ENCODE measurements at places on chromosomes 2 and 18.
A peak's percentile ranks its signal among the peaks of the same experiment; 100 is the strongest.

DNA sequence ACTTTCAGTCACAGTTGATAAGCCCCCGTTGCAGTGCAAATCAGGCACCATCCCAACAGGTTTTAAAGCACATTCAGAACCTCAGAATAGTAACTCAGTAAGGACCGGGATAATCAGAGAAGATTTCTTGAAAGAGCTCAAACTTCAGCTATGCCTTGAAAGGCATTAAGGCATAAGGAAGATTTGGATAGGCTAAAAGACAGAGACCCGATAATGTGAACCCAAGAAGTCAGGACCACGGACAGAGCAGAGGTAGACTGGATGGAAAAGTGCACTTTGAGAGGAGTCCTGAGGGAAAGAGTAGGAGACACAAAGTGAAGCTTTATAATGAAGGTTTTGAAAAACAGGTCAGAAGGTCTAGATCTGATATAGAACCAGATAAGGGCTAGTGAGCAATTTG lies 36.9 kb upstream of the KLF7 start:
- peak; percentile 59 for DNase-seq

DNA sequence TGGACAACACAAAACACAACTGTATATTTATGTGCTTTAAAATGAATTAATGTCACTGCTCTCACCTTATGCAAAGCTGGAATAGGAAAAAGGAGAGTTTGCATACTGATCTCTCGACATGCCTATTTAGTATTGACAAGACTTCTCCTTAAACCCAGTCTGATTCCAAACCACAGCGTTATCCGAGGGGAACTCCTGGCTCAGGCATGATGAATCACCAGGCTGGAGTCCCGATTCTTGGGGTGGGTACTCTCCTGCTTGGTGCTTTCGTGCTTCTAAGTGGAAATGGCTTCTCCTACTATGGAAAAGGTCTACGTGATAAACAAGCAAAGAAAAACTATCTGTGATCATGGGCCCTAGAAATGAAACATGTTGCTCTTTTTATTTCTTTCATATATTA lies 88.9 kb upstream of the SLC35G4 start:
- DNase-seq, result no peak

DNA sequence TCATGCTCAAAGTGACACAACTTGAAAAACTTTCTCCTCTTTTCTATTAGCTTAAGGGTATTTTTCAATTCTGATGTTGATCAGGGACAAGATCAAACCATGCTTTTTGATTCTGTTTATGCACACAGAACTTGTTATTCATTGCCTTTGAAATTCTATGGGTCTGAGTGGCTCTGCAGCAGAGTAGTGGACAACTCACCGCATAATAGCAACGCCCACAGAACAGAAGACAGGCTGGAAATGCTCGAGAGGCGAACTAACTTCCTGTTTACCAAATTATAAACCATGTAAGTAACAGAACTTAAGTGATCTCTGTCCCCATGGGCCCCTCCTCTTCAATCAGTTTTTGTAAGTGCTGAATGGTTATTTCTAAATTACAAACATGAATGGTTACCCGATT lies 131.2 kb downstream of the CBLN2 start:
- peak; percentile 4 for DNase-seq

DNA sequence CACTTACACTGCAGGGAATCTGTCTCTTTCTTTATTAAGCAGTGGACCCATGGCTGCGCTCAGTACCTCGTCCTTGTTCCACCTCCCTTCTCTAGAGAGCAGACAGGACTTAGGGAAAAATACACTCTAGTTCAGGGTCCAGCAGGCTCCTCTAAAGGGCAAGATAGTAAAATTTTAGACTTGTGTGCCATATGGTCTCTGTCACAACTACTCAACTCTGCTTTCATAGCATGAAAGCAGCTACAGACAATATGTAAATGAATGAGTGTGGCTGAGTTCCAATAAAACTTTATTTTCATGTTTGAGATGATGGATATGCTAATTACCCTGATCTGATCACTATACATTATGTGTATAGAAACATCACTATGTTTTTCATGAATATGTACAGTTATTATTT lies 163.1 kb downstream of the BABAM2 start:
- DNase-seq, result no peak

- no peak for DNase-seq
Observed at GRCh38 chr2:196565106-196565765, 74.3 kb upstream of the CCDC150 start.

DNA sequence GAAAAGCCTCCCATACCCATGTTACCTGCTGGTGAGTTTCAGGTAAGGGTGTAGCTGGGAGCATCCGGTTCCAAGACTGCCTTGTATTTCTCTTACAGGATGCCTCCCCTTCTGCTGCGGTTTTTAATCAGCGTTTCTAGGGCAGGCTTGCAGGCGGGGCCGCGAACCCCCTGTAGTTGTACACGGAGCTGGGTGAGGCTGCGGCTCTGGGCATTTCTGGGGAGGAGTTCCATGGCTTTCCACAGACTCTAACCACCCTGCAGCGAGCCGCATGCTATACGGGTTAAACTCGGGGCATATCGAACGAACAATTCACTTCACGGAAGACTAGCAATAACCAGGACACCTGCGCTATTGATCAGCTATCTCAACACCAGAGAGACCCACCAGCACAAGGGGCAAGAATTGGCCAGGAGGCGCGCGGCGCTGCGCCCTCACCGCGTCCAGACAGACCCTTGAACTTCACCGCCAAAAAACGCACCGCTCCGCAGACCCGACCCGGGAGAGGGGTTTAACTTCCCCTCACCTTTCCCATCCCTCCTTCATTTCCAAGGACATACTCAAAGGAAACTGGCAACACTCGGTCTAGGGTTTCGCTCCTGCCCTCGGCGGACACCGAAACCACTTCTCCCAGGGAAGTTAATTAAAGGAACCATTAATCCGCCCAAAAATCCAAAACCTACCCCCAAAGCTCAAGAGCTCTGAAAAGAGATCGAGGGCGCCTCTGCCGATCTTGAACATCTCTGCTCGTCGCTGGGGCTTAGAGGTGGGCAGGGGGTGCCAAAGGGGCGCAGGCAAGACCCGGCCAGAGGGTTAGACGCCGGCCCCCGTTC lies 909 bp downstream of the TGFA start:
- no peak for DNase-seq

DNA sequence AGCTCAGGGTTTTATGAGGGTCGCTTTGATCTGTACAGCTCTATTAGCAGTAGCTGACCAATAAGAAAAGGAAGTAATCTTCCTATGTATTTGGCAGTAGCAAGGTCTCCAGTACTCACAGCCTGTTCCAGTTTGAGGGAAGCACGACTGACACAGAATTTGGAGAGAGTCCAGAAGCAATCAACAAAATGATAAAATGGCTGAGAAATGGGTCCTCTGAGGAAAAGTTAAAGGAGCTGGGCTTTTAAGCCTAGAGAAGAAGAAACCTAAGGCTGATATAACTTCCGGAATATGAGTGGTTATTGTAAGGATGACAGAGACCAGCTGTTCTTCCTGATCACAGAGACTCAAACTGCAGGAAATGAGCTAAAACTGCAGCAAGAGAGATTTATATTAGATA lies 382.8 kb downstream of the GPD2 start:
- DNase-seq, result peak; percentile 64

DNA sequence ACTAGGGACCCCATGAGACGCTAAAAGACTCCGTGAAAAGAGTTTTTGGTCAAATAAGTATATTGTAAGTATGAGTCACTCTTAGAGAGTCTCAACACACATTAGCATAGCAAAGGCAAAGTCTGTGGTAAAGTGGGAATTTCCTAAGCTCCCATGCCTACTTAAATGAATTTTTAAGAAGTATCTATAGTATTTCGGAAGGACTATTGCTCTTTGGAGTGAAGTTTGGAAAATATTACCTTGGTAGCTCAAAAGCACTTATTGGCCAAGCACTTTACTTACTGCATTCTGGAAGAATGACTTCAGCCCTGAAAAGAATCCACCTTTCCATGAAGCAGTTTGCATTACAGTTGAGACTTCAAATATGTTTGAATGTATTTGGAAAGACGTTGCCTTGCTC lies 57.1 kb downstream of the CAVIN2 start:
- peak; percentile 39 for DNase-seq

DNA sequence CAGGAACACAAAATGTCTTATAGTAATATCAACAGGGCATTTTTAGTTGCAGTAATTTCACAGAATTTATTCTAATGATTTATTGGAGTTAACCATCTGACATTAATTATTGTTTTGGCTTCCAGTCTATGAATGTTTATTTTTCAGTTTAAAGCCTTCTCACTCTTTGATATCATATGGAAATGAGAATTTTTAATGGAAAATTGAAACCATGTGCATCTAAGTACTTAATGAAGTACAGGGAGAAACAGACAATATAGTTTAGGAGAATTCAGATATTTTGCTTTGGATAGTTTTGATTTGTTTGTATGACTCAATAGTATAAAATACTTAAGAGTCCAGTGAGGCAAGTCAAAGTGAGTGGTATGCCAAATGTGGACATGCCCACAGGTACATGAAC lies 126.1 kb downstream of the OLA1 start:
- peak; percentile 50 for DNase-seq

- DNase-seq, result no peak
Observed at GRCh38 chr2:160812830-160813505, 319.4 kb upstream of the RBMS1 start.

DNA sequence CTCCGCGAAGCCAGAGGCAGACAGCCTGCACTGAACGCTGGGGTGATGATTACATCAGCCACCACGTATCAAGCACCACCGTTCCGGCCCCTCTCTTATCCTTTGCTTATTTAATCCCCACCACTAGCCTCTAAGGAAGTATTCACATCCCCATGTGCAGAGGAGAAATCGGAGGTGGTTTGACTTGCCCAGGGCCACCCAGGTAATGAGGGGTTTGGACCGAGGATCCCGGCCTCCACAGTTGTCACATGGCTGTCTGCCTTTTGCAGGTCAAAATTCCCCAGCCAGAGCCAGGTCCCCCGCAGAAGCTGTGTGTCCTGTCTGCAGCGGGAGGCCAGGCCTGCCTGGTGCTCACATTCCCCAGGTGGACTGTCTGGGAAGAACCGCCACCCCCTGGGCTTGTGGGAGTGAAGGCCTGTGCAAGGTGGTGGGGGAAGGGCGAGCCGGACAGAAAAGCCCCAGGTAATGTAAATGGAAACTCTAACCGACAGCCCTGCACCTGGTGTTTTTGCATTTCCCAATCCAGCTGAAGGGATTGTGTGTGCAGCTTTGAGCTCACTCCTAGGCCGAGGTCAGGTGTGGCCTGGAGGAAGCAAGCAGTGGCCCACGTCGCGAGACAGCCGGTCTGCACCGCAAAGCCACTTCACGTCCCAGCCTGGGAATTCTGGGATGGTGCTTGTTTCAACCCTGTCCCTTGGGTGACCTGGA lies 108.5 kb upstream of the ID2 start:
- DNase-seq, result no peak

DNA sequence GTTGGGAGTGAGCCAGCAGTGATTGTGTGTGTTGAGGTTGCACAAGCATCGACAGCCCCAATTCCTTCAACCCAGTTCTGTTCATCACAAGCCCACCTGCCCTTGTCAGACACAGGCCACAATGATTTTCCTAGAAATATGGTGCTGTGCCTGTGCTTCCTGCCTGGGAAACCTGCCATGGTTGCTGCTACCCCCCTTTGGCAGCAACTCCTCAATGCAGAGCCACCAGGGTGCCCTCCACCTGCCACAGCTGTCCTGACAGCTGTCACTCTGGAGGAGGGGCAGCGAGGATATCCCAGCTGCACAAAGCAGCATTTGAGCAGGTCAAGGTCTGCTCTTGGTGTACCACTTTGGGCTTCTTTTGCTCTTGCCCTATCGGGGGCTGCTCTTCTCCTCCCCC lies 27.1 kb downstream of the SMIM21 start:
- DNase-seq, result no peak

GRCh38 chr2:105376789-105377240 lies 22.0 kb downstream of the FHL2 start:
- peak; percentile 79 for DNase-seq

- DNase-seq, result no peak
Observed at GRCh38 chr18:30920757-30921156, 121.8 kb downstream of the DSC3 start.

DNA sequence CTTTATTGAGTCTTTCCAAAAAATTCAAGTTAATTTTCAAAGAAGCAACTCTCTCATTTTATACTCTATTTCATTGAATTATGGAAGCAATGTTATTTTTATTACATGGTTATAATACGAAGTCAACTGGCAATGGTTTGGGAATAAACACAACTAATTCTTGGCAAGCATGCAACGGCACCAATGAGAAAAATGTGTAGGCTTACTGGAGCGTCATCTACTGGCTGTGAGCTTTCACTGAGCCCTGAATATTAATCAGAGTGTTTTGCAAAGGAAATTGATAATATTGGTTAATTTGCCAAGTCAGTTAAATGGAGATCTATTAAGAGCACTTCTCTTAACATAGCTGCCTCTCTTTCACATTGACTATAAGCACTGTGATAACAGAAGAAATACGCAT lies 163.9 kb downstream of the IKZF2 start:
- no peak for DNase-seq

DNA sequence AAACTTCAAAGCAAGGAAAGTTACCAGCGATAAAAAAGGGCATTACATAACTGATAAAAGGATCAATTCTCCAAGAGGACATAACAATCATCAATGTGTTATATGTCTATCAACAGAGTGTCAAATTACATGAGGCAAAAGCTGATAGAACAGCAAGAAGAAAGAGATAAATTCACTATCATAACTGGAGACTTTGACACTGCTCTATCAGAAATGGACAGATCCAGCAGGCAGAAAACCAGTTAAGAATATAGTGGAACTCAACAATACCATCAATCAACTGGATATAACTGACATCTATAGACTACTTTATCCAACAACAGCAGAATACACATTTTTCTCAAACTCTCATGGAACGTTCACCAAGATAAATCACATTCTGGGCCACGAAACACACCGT lies 65.0 kb downstream of the ROCK2 start:
- no peak for DNase-seq

DNA sequence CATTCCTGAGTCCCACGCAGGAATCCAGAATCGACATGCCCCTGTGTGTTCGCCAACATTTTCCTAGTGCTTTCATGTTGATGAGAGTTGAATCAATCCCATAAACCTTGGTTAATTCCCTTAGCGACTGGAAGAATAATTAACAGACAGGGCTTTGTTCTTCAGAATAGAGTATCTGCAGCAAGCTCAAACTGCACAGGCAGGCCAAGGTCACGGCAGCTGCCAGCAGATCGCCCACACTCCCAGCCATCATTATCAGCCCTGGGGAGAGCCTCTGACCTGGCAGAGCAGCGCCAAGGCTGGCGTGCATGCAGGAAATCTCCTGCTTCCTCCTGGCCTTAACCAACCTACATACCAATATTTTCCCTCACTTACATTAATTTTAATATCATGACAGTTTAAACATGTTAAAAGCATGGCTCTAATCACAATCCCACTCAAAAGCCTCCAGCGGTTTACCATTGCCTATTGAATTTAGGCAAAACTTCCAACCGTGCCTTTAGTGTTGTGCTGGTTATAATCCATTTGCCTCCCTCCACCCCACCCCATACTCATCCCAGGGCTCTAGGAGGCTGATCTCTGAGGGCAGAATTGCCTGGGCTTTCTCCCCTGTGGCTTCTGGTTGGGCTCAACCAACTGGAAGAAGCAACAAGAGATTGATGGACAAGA lies 46.8 kb upstream of the NCK2 start:
- DNase-seq, result no peak

DNA sequence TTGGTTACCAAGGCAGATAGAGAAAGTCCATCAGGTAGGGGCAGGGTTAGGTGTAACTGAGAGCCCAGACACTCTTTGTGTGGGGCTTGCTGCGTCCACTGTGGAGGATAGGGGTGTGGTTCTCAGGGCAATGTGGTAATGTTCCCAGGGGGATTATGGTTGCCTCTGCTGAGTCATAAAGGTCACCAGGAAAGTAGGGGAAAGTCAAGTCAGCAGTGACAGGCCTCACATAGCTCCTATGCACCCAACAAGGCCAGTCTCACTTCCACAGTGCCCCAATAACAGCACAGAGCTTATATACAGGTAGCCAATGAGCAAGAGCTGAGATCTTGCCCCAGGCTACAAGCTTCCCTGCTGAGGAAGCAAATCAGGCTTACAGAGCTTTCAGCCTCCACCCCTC lies 1438.0 kb upstream of the ZEB2 start:
- no peak for DNase-seq
